Keratinocyte (primary cell): ENCODE measurements at places on chromosomes 4 and X. TPM values are rescaled to one million over a fixed set of nuclear protein-coding genes. Genes with fewer than 3 reads are reported as not detected.

Gene ARHGAP36
- not detected in 3 replicates for polyA plus RNA-seq

Gene CLIC2
- polyA plus RNA-seq, result 0.20 to 0.49 TPM (median 0.40 TPM) in 3 replicates

DNA sequence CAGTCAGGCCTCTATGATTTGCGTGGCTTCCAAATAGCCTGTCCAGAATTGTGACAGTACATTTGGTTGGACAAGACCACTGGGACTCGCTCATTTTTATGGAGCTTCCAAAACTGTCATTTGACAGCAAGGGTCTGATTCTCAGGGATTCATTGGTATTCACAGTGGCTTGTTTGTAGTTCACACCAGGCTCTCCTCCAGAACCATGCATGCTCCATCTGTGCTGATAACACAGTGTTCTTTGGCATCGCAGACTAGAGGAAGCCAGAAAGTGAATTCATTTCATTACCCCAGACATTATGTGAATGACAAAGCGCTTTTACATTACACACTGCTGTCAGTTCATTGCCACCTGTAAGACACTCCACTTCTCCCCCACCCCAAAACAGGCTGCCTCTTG, 208.3 kb downstream of the ARHGAP10 start:
- no peak overlapping the region for H3K27ac ChIP-seq
- no peaks in the 10 kb centered on the region for H3K4me1 ChIP-seq
- DNase-seq, result no peak
- H3K27me3 ChIP-seq, result no peaks in the 10 kb centered on the region

DNA sequence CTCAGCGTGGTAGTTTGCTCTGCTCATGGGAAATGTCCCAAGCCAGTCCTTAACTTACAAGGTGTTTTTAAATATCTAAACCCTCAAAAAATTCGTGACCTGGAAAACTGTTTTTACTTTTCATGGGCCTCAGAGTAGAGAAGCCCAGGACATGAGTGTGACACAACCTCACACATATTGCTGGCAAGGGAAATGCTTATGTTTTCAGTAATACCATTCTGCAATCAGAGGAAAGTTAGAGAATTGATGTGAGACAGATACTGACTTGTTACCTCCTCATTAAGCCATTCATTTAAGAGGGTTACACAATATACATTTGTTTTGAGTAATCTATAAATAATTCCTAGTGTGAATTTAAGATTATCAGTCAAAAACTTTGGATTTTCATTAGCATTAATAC, 209.5 kb downstream of the ARHGAP10 start:
- no peaks in the 10 kb centered on the region for H3K27me3 ChIP-seq
- H3K36me3 ChIP-seq, result peaks cover 4% of the 10 kb centered on the region
- DNase-seq, result no peak
- H3K4me3 ChIP-seq, result no peak overlapping the region

GRCh38 chrX:40172401-40173142, 74.8 kb upstream of the BCOR start:
- H3K27ac ChIP-seq, result no peak overlapping the region
- peaks cover 44% of the 10 kb centered on the region for H3K27me3 ChIP-seq
- no peak for DNase-seq
- H3K36me3 ChIP-seq, result no peaks in the 10 kb centered on the region
- H3K4me1 ChIP-seq, result peaks cover 11% of the 10 kb centered on the region
